Panc1 (cell line): ENCODE measurements at places on chromosomes 1 and 21. TPM values are rescaled to one million over a fixed set of nuclear protein-coding genes. Genes with fewer than 3 reads are reported as not detected.
A peak's percentile ranks its signal among the peaks of the same experiment; 100 is the strongest.

GRCh38 chr1:170593173-170594011, 61.4 kb downstream of the GORAB start:
- H3K27ac ChIP-seq: 0 out of 2 replicates have a peak overlapping the region, but pooled peaks have one; percentile 9
- no peaks in the 10 kb centered on the region for H3K36me3 ChIP-seq
- no peaks in the 10 kb centered on the region for H3K27me3 ChIP-seq
- no peak overlapping the region for H3K4me3 ChIP-seq

The NCAM2 gene
- 2.2 TPM for total RNA-seq

GRCh38 chr1:109629372-109630030, 9.9 kb downstream of the AMPD2 start:
- H3K36me3 ChIP-seq: no peaks in the 10 kb centered on the region
- H3K4me1 ChIP-seq: no peaks in the 10 kb centered on the region
- H3K27me3 ChIP-seq: no peaks in the 10 kb centered on the region
- no peak overlapping the region for H3K4me3 ChIP-seq
- DNase-seq: no peak
- no peak overlapping the region for H3K27ac ChIP-seq

GRCh38 chr1:24324903-24325302, 5.7 kb downstream of the GRHL3 start:
- H3K4me3 ChIP-seq: no peak overlapping the region
- peaks cover 28% of the 10 kb centered on the region for H3K4me1 ChIP-seq
- H3K27ac ChIP-seq: peak overlapping the region; percentile 29; the same call in 1 of the 2 replicates
- DNase-seq: no peak

The TEX38 gene
- not detected for total RNA-seq

DNA sequence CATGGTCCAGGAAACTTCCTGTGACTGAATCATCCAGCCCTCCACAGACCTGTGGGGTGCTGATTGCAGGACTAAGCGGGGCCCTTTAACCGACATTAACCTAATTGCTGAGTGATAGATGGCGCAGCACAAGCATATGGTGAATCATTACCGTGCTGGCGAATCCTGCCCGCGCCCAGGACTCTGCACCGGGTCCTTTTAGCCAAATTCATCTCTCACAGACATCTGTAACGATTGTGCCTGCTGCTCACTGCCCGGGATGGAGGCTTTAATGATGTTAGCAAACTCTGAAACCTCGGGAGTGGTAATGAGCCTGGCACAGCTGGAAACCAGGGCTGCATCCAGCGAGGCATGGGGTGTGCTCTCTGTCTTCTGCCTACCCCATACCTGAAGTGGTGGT, 147.3 kb upstream of the CD34 start:
- no peak overlapping the region for H3K27ac ChIP-seq
- no peak for DNase-seq
- peaks cover 5% of the 10 kb centered on the region for H3K27me3 ChIP-seq
- no peaks in the 10 kb centered on the region for H3K36me3 ChIP-seq
